ENCODE measurements at places on chromosomes 4 and X. TPM values are rescaled to one million over a fixed set of nuclear protein-coding genes. Genes with fewer than 3 reads are reported as not detected.

GRCh38 chr4:2944091-2944482 is 19.1 kb downstream of the NOP14 start:
- DNase-seq: peak; percentile 29

GRCh38 chrX:133475521-133475920 is 60.2 kb upstream of the GPC4 start:
- DNase-seq: no peak

DNA sequence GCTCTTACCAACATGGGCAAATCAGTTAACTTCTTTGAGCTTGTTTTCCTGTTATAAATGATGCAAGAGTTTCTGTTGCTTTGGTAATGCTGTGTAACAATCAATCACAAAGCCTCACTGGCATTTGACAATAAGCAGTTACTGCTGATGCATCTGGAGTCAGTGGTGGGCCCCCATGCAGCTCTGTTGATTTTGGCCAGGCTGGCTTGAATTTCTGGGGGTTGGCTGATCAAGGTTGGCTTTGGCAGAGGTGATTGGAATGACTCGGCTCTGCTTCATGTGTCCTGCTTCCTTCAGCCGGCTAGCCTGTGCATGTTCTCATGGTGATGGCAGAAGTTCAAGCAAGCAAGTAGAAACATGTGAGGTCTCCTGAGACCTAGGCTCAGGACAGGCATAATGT is 90.4 kb downstream of the PHEX start:
- no peak for DNase-seq

DNA sequence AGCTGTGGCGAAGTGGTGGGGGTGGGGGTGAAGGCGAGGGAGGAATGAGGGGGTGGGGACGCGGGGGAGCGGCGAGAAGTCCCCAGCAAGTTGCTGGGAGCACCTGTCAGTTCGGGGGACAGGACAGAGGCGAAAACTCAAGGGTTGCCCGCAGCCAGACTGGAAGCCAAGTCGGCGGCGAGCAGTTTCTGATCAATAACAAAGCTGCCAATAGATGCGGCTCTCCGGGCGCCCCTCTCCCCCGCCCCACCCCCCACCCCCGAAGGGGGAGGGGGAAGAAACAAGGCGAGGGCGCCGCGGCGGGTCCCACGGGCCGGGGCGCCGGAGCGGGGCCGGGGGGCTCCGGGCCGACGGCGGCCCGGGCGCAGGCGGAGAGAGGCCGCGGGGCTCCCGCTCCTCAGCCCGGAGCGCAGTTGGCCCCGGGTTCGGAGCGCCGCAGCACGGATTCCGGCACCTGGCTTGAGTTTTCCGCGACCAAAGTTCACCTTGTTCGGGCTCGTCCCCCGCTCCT is 379 bp downstream of the PDGFC start:
- DNase-seq: peak; percentile 77

DNA sequence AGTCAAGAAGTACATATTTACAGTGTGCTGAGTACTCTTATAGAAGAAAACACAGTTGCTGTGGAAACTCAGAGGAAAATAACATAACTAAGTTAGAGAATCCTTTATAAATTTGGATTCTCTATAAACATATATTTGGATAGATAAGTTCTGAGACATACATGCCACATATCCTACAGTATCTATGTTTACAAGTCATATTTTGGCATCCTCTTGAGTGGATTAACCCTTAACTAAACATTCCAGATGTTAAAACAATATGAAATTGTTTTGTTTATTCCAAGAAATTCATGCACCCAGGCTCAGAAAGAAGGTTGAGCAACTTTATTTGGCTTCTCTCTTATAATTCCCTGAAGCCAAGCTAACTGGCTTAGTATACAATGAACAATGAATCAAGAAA is 267.2 kb downstream of the TEX13A start:
- DNase-seq: no peak

GRCh38 chr4:168880811-168881595 is 129.1 kb downstream of the CBR4 start:
- no peak for DNase-seq

DNA sequence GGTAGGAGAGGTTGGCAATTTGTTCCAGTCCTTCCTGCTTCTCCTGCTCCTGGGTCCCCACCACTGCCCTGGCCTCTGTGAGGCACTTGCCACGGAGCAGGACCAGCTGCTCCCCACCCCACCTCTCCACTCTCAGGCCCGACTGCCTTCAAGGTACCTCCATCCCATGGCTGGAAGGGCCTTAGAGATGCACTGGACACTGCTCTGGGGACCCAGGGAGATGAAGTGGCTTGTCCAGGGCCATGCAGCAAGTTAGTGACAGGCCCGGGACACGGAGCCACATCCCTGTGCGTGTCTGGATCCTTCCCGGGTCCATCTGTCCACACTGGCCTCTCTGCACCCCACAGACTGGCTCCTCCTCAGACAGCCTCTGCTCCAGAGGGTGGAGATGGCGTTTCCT is 105.3 kb downstream of the CPZ start:
- DNase-seq: peak; percentile 24

- DNase-seq: no peak
Observed at GRCh38 chr4:94843216-94843615, 85.5 kb downstream of the BMPR1B start.

DNA sequence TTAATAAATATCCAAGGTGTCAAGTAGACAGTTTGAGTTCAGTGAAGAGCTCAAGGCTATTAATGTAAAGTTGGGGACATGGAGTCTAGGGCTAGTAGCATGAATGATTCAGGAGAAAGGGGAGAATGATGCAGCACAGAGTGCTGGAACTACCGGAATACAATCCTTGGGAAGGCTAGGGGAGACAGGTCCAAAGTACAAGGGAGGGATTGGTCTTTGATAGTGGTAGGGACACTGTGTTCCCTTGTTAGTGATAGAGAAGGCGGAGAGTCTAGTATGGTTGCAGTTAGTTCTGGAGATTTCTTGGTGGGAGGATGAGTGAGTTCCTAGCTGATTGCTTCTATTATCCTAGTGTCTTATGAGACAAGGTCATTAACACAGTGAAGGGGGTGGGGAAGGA is 8.7 kb downstream of the GCNA start:
- no peak for DNase-seq

DNA sequence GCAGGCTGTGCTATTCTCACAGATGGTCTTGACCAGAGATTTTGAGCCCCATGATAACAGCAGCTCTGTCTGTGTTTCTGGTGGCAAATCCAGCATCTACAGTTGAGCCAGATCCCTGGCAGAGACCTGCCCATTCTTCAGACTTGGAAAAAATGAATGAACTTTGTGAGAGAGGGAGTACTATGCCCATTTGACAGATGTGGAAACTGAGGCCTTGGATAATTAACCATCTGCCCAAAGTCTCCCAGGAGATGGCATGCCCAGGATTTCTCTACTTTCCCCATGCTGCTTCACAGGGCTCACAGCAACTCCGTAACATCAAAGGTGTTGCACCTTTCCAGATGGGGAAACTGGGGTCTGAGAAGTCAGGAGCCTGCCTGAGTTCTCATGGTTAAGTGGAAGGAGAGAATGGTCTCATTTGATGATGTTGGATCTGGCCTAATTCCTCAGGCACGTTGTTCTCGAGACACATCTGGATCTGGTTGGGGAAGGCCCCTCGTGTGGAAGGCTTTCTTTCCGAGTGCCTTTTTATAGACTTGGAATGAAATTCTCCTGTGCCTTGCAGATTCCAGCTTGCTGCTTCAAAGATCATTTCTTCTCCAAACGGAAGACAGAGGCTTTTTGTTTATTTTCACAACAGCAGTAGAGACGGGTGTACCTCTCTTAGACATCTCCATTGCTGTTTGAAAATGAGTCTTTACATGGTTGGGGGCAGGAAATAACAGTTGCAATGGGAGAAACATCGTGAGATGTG is 73.3 kb upstream of the STX18 start:
- no peak for DNase-seq

DNA sequence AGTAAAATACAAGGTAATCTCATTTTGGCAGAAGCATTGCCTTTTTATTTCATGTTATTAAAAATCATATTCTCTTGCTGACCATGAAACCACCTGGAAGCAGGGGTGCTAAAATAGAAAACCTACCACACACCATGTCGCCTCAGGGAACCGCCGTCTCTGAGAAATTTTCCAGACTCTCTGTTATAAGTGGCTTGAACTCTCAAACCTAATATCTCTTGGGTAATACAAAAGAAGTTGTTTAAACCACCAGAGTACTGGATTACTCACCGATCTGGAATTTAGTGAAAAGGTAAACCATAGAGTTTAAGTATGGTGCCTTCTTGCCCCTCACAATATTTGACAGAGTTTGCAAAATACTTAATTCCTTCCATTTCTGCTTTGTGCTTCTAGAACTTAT is 27.7 kb downstream of the ENPP6 start:
- no peak for DNase-seq

DNA sequence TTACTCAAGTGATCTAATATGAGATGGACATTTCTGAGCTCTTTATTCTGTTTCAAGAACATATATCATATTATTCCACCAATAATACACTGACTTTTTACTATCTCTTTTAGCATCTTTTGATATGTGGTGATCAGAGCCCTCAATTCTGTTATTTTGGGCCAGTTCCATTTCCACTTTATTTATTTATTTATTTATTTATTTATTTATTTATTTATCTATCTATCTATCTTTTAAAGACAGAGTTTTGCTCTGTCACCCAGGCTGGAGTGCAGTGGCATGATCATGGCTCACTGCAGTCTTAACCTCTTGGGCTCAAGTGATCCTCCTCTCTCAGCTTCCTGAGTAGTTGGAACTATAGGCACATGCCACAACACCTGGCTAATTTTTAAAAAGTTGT is 57.4 kb upstream of the GRID2 start:
- no peak for DNase-seq

GRCh38 chrX:101484135-101484534 is 1.1 kb upstream of the ARMCX4 start:
- DNase-seq: peak; percentile 3

Gene ANOS1
- total RNA-seq: 70.8 TPM

Gene LUZP4
- 0.33 TPM for total RNA-seq

Gene IL3RA
- total RNA-seq: 0.07 TPM

Gene TRMT2B
- 9.8 TPM for total RNA-seq
